ENCODE measurements at places on chromosomes 2 and 18.

GRCh38 chr2:15498554-15498953 lies 62.6 kb downstream of the NBAS start:
- no peak for DNase-seq

DNA sequence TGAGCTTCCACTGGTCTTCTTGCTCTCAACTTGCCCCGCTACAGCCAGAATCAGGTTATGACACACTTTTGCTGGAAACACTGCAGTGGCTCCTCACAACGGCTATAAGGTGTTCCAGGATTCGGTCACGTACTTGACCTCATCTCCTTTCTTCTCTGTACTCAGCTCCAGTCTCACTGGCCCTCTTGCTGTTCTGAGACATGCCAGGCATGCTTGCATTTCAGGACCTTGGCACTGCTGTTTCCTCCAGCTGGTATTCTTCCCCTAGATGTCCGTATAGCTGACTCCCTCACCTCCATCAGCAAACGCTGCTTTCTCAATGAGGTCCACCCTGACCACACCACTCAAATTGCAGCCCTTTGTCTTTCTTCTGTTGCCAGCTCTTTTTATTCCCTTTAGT lies 31.9 kb upstream of the C1GALT1C1L start:
- DNase-seq: no peak

DNA sequence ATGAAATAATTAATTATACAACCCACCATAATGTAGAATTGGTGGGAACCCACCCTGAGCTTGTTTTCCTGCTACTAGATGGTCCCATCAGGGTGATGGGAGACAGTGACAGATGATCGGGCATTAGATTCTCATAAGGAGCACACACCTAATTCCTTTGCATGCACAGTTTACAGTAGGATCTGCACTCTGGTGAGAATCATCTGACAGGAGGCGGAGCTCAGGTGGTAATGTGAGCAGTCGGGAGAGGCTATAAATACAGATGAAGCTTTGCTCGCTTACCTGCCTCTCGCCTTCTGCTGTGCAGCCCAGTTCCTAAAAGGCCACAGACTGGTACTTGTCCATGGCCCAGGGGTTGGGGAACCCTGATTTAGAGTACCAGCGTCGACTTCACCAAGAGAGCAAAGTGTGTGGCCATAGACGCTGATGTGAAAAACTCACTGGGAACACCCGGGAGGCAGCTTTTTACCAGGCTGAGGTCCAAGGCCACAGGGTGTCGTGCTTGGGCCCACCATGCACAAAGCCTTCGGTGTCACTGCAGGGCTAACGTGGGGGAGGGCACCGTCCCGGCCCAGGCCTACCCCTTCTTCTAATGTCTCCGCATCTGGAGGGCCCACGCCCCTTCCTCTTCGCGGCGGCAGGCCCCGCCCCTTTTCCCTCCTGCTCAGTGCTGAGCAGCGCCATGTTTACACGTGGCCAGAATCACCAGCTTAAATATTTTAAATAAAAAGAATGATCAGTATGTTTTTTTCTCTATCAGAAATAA lies 296.8 kb upstream of the HDAC4 start:
- DNase-seq: no peak

DNA sequence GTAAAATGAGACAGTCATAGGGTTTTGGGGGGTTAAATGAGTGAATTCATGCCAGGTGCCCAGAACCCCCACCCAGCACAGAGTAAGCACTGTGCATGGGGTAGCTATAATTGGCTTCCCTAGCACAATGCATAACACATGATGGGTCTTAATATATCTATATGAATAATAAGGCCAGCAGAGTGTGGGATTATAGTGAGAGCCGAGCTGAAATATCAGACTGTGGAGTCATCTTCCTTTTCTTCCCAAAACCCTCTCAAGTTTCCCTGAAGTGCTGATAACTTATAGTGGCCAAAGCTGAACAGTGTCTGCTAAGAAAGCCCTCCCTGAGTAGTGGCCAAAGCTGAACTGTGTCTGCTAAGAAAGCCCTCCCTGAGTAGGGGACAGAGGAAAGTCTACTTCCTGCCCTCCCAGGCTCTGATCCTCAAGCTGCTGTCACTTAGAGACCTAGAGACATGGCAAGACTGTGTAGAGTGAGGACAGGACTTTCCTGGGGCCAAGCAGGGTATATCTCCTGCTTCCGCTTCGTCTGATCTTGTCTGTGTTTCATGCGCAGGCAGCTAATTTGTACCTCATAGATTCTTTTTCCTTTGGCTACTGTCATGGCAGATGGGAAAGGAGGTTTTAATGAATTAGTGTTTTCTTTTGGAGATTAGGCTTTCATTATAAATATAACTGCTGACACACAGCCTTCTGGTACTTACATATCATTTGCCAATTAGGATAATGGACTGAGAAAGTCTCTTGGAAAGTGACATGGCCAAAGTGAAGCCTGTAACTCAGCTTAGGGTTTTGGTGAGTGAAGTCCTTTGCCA lies 94.9 kb downstream of the FHOD3 start:
- no peak for DNase-seq
